ENCODE measurements at places on chromosomes 7 and 10. TPM values are rescaled to one million over a fixed set of nuclear protein-coding genes. Genes with fewer than 3 reads are reported as not detected.

GRCh38 chr10:110355922-110356627 lies 51.4 kb upstream of the SMNDC1 start:
- no peak for DNase-seq

DNA sequence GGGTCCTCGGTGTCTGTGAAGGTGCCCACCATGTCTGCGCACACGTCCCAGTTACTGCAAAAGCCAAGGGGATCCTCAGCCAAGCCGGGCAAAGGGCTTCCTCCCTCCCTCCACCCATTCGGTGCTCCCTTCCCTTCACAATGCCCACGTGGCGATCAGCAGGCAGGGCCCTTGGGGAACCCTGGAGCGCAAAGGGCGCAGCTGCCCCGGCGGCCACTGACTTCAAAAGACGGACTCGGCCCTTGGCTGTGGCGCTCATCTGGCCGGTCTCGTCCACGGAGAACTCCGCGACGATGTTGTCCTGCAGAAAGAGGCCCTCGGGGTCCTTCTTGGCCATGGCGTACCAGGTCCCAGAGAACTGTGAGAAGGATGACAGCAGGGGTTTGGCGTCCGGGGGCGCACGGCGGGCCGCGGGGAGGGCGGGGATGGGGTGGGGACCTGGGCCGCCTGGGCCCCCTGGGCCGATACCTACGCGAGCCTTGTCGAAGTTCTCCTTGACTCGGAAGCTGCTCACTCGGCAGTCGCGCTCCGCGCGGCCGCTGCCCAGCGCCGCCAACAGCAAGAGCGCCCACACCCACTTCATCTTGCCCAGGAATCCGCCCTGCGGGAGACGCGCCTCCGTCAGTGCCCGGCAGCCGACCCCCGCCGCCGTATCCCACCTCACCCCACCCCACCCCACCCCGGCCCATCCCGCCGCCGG lies 439 bp downstream of the RBP4 start:
- DNase-seq, result no peak

The SAMD8 gene
- total RNA-seq, result 32.2 TPM

DNA sequence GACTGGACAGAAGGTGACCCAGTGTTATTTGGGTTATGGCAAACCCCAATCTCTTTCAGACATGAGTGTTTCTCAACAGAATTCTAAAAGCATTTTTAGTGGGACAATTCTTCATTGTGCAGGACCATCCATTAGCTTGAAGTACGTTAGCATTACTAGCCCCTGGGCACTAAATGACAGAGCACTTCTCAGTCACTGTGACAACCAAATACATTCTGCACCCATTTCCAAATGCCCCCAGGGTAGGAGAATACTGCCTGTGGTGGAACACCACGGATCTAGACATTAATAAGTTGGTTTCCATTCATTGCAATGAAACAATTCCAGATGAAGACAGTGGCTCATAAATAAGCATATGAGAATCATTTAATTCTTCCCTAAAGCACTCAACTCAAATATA lies 102.4 kb upstream of the FRMD4A start:
- DNase-seq, result no peak

The FAM221A gene
- 19.7 TPM for total RNA-seq

The PNLIP gene
- total RNA-seq, result not detected

The IFT22 gene
- total RNA-seq, result 2.9 TPM

DNA sequence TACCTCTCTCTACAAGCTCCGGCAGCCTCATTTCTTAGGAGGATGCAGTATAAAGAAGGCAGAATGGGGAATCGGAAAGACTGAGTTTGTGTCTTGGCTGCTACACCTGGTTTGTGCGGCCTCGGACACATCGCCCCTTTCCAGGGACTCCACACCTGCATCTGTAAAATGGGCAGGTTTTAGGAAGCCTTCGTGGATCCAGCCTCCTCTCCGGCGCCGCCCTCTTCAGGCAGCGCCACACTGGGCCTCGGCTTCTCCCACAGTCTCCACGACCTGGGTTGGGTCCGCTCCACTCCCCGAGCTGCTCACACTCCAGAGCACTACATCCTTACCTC lies 341 bp downstream of the GOT1 start:
- no peak for DNase-seq

DNA sequence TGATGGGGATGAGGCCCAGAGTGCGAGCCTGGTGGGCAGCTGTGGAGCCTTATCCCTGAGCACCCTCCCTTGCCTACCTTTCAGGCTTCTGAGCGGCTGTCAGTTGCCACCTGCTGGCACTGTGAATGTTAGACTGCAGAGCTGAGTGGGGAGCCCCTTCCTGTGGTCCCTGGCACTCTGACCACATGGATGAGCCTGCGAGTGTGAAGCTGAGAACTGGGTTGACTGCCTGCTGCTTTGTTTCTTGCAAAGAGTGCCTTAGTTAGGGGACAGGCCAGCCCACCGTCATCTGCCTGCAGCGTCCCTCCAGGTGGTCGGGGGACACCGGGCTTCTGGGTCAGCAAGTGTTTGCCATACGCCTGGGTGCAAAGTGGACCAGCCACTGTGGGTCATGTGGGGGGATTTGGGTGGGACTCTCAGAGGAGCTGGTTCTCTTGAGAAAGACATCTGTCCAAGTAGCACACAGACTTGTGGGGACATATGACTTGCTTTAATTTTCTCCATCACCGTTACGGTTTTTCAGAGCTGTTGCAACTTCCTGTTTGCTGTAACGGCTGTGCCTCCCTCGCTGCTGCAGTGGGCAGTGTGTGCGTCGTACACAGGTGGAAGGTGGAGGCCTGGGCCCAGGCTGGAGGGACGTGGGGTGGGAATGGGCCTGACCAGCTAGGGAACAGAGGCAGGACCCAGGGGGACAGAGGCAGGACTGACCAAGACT lies 13.7 kb downstream of the INPP5A start:
- DNase-seq, result no peak

The SLC13A1 gene
- not detected for total RNA-seq

GRCh38 chr10:71694039-71694501 lies 25.5 kb downstream of the C10orf105 start:
- no peak for DNase-seq

The NOS3 gene
- total RNA-seq, result 1.8 TPM

GRCh38 chr7:64630496-64630895 lies 35.4 kb upstream of the ZNF107 start:
- DNase-seq, result no peak

- DNase-seq, result no peak
These were observed 45.6 kb downstream of the AUTS2 start for GRCh38 chr7:69643708-69644445.

The FLNC gene
- 0.02 TPM for total RNA-seq

The ASB10 gene
- not detected for total RNA-seq

The CAV2 gene
- not detected for total RNA-seq

Measured in activated naive CD4-positive, alpha-beta T cell treated with anti-CD3 and anti-CD28 coated beads, Interleukin-2, amount 50 U/mL, for 72 hours (primary cell).